ENCODE measurements at places on chromosomes 5 and 9.

DNA sequence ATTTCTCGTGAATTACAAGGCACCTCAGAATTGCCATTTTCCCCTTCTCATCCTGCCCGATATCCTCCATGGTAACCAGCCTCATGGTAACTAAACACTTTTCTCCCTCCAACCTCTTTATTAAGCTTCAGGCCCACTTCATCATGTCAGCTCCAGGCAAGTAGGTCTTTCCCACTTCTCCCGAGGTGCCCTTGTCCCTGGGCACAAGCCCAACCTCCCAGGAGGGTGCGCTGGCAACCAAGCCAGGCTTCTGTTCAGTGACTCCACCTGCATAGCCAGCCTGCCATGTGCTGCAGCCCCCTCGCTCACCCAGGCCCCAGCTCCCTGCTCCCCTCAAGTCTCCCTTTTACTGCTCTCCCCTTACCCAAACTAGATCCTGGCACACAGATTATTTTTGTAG is 47.4 kb upstream of the AFAP1L1 start:
- DNase-seq: no peak

DNA sequence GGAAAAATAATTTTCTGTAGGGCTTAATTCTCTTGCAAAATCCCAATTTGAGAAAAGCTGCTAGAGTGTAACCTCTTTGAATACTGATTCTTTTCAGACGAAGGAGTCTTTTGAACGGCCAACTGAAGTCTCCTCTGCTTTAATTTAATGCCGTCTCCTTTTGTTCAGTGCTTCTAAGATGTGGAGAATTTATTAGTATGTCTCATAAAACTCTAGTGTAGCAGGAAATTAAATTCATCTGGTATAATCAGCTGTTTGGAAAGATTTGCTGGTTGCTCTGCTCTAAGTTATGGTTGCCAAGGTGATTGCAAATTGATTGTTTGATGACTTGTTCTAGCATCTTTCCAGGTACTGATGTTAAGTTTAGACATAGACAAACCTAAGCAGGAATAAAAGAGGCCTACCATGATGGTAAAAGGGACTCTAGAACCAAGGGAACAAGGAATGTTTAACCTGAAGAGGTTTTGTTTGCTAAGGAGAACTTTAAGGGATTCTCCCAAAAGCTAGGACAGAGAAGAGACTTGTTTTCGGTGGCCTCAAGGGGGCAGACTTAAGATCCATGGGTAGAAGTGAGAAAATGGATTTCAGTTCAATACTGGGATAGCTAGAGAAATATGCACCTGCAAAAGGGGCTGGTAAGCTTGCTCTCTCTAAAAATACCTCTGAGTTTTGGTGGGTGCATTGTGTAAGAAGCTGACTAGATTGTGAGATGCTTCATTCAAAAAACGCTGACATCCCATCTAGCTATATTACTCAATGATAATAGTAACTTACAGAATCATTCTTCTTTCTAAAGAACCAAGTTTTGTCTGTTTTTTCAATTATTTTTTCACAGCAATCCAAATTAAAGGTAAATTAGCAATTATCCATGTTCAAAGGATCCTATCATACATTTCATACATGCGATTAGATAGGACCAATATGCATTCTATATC is 5.7 kb upstream of the ADRB2 start:
- peak; percentile 60 for DNase-seq

DNA sequence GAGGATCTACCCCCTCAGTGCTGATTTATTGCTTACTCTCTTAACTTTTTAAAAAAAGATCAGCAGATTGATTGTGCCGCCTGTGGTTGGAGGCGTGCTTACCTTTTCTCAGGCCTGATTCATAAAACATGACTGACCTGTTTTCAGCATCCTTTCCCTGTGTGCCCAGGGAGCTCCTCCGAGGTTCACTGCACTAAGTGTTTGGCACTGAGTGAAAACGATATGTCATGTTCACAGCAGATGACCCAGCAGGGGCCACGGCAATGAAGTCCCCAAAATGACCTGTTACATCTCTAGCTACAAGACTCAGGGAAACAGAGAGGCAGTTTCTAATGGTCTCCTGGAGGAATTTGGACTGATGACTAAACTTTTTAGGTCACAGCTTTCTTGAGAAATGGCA is 69.9 kb downstream of the INSYN2B start:
- no peak for DNase-seq

DNA sequence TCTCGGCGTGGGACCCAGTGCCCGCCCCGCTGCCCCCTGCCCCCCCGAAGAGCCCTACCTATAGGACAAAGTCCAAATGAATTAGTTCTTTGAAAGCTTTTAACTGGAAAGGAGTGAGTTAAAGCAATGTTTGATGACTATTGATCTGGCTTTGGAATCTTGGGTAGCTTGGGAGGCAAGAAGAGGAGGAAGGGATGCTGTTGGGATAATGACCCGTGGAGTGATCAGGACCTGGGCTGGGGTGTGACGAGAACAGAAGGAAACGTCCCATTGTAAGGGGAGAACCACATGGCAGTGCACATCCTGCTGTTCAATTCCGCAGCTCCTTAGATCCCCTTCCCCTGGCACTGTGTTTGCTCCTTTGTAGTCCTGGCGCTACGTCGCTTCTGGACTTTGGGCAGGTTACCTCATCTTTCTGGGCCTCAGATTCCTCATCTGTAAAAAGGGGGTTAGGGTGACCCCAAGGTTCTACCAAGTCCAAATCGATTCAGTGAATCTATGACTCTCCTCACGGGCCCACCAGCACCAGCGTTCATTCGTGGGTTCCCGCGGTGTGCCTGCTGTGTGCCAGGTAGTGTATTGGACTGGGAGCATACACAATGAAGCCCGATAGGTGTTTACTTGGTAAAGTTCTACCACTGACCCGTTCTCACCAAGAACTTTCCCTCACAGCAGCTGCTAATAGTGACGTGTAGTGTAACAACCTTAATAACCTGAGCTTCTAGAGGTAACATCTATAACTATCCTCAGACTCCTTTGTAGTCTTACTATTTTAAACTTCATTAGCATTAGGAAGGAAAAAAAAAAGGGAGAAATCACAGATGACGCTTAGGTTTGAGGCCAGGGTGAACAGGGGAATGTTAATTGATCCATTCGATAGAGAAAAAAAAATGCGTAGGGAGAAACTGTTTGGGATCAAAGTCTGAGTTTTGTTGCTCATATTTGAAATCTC is 1.1 kb upstream of the NADK2 start:
- no peak for DNase-seq

GRCh38 chr5:53820802-53821171 is 260.3 kb downstream of the NDUFS4 start:
- DNase-seq: no peak

- no peak for DNase-seq
Observed at GRCh38 chr9:100739208-100739607, 161.3 kb downstream of the CAVIN4 start.

DNA sequence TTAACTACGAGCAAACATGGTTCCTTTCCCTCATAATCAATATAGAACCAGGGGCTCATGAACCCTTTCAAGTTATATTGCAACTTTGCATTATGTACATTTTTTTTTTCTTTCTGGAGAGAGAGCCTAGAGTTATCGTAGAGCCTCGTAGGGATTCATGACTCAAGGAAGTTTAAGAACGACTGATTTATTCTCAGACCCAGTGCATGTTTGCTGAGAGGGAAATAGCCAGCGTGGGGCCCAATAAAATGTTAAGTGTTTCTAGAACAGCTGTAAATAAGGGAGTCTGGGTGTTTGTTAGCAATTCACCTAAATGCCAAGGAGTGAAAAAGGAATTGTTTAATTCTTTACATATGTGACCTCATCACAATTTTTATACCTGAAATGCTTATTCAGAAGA is 119.0 kb upstream of the KLF9 start:
- DNase-seq: no peak

DNA sequence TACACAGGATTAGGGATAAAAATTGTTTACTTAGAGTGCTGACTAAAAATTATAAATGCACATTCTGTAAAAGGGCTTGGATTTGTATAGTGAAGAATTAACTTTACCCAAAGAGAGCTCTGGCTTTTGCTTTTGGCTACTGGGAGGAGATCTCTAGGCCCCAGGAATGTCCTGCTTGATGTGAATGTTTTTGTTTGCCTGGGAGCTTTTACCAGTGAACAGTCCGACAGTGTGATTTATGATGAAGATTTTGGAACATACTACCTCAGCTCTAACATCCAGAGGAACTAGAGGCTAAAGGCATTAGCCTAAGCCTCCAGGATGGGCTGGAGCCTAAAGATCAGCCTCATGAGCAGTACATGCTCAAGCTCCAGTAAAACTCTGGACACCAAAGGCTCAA is 103.7 kb upstream of the RFX3 start:
- no peak for DNase-seq

All from Peyer's patch (tissue), 4 donors.